ENCODE measurements at places on chromosomes 7 and 10.

DNA sequence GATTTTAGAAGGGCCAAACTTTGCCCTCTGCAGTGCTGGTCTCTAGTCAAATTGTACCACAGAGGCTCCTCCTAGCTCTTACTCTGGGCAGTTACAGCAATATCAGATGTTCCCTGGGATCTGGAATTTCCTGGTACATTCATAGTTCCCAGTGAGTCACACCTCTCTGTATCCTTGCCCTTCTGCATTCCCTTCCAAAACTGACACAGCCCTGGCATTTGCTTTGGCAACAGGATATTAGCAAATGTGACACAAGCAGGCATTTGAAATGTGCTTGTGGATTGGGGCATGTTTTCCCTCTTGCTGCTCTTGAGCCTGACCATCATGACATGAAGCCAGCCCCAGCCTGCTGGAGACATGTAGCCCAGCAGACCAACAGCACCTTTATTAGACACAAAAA lies 284.7 kb upstream of the AKR1E2 start:
- DNase-seq, result no peak

- DNase-seq, result no peak
Observed at GRCh38 chr10:117477961-117478670, 64.4 kb upstream of the EMX2 start.

- DNase-seq, result peak; percentile 43
Observed at GRCh38 chr7:134254311-134254710, 62.4 kb downstream of the SLC35B4 start.

DNA sequence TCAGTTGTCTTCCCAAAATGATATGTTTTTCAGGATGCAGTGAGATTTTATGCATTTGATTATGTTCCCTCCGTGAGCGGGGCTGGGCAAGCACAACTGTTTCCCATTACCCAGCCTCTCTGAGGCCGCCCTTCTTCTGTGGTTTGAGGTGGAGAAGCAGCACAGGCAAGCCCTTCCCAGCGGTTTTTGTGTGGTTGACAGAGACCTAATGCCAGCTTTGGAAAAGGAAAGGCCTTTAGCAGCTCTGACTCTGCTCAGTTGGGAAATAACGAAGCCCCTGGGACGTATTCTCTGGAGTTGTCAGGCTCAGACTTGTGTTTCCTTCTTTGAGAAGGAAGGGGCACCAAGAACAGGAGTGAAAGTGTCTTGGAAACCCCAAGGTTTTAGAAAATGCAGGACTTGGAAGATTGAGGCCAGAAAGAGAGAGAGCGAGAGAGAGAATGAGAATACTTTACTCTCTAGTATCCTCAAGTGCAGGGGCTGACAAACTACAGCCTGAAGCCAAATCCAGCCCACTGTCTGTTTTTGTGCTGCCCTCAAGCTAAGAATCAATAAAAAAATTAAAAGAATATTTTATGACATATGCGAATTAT lies 20.6 kb upstream of the PDCD4 start:
- DNase-seq, result no peak

GRCh38 chr7:36205803-36206202 lies 52.7 kb downstream of the EEPD1 start:
- DNase-seq, result no peak

- DNase-seq, result no peak
Observed at GRCh38 chr7:88289564-88290025, 17.1 kb downstream of the STEAP4 start.

- no peak for DNase-seq
Observed at GRCh38 chr7:898460-898854, 22.1 kb downstream of the GET4 start.

- DNase-seq, result no peak
Observed at GRCh38 chr10:106360870-106361269, 803.6 kb downstream of the SORCS1 start.

- no peak for DNase-seq
Observed at GRCh38 chr7:116629051-116629463, 42.9 kb upstream of the MET start.

DNA sequence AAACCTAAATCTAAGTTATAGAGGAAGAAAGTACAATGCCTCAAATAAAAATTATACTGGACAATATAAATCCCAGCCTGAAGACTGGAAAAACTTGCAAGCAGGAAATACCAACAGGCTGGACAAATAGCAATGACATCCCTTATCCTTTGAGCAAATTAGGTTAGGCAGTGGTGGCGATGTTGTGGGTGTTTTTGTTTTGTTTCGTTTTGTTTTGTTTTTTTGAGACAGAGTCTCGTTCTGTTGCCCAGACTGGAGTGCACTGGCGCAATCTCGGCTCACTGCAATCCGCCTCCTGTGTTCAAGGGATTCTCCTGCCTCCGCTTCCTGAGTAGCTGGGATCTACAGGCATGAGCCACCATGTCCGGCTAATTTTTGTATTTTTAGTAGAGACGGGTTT lies 57.3 kb upstream of the TES start:
- DNase-seq, result no peak

- DNase-seq, result no peak
Observed at GRCh38 chr7:17781491-17782215, 158.6 kb downstream of the SNX13 start.

- peak; percentile 40 for DNase-seq
Observed at GRCh38 chr7:5396542-5396941, 27.1 kb downstream of the TNRC18 start.

GRCh38 chr10:69403066-69403465 lies 13.7 kb downstream of the TACR2 start:
- no peak for DNase-seq

DNA sequence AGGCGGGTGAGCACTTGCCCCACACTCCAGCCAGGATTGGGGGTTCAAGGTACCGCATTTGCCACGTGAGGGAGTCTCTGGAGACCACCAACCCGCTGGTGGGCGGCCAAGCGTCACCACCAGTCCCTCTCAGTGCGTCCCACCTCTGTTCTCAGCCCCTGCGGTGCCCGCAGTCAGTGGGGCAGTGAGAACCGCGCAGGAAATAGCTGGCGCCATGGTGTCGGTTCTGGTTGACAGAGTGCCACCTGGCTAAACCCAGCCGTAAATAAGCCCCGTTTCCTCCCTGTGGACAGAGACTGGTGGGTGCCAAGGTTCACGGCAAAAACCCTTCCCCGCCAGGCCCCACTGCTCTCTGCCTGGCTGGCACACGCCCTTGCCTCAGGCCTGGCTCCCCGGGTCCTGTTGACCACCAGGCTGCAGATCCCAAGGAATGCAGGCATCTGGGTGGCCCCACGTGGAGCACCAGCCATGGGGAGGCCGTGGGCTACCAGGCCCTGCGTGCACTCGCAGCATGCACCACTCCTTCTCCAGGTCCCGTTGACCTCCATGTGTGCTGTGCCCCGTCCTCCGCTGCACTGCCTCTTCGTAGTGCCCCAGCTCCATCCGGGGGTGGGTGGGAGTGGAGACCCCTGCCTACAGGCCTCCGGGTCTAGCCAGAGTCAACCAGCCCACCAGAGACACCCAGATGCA lies 140.0 kb downstream of the LHPP start:
- DNase-seq, result no peak

DNA sequence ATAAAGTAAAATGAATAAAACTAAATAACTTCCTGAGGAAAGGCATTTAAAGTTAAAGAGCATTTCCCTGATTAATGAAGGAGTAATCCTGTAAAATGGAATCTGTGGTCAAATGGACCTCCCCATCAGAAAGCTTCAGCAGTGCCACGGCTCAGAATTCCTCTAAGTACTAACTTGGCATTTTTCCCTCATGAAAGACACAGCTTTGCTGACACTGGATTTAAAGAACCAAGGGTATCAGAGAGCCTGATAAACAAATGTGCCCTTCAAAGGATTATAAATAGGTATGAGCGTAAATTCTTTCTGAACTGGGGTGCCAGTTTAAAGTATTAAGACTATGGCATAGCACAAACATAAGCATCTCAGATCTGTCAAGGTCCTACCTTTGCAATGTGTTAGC lies 24.2 kb upstream of the RNF148 start:
- DNase-seq, result no peak

GRCh38 chr10:12181065-12181775 lies 14.5 kb downstream of the NUDT5 start:
- peak; percentile 96 for DNase-seq

GRCh38 chr10:99996671-99997648 lies 12.8 kb downstream of the DNMBP start:
- DNase-seq, result no peak

DNA sequence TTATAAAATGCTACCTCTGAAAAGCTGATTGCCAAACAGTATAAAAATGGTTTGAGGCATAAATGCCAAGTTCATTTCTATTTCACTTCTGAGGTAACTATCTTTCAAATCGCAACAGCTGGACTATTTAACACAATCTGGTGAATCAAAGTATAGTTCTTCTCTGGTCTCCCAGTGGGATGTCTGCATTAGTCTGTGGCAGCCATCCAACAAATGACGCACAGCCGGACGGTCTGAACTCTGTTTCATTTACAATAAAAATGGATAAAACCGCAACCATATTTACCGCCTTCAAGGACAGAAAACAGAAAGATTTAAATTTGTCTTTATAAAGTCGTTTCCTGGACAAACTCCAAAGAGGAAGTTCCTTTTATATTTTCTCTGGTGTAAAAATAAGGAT lies 41.9 kb downstream of the ENO4 start:
- DNase-seq, result peak; percentile 8

DNA sequence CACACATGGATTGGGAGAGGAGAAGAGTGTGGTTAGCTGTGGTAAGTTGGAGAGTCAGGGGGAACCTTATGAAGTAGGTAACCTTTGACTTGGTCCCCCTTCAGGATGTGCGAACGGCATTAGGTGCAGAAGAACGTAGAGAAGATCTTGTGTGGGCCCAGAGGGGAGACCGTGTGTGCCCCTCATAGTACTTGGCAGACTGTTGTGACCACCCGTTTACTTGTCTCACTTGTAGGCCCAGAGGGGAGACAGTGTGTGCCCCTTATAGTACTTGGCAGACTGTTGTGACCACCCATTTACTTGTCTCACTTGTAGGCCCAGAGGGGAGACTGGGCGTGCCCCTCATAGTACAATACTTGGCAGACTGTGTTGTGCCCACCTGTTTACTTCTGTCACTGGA lies 2.6 kb downstream of the GTPBP4 start:
- DNase-seq, result no peak

GRCh38 chr7:155191901-155192478 lies 105.7 kb upstream of the INSIG1 start:
- no peak for DNase-seq

DNA sequence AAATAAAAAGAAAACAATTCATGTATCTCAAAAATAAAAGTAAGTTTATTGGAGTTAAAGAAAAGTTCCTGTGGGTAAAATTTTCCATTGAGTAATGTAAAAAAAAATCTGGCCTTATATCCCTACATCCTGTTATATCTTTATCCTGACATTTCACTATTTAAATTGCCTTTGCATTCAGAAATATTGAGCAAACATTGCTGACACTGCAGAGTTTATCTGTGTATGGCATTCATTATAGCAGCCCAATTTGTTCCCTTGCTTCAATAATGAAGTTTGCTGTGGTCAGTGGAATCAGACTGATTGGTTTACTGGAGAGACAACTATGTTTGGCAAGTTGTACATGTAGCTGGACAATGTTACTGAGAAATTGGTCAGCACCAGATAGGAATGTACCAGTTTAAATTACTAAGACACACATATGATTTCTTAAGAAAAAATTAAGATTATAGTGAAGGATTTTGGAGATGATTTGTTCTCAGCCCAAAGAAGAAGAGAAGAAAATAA lies 271.7 kb downstream of the ANKRD7 start:
- DNase-seq, result no peak

GRCh38 chr10:14572811-14573210 lies 201.9 kb downstream of the FAM107B start:
- no peak for DNase-seq

DNA sequence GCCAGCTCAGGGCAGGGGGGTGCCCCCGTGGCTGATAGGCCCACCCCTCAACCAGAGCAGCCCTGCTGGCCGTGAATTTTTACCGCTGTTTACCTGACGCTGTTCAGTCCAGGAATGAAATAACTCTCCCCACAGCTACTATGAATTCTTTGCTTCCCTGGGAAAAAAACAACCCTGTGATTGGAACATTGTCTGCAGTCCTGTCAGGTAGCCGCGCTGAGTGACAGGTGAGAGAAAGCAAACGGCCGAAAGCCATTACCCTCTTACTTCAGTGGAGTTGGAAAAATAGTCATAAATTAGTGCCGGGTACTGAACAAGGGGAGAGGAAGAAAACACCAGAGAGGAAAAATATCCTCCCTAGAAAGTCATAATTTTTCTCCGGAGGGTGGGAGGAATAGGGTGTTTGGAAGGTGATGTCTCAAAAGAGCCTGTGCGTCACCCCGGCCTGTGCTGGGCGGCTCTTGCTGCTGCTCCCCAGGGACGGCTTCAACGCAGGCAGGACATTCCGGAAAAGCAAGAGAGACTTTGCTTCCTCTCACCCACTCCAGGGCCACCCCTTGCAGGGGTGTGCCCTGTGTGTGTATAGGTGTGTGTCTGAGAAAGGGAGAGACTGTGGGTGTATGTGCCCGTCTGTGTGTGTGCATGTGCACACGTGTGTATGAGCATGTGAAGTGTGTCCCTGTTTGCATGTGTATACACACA lies 69.0 kb downstream of the CDH23 start:
- no peak for DNase-seq

DNA sequence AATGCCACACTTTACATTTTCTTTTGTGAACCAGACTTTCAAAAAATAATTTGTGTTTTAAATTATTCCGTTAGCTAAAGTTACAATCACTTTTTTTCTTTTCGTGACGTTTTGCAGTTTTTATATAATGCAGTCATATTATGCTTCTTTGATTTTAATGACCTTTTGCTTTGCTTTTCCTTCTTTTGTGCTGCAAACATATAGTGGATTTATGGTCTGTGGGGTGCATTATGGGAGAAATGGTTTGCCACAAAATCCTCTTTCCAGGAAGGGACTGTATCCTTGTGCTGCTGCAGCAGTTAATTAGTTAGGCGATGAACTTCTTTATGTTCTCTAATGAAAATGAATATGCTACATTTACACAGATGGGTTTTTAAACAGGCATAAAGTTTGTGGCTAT lies 117.4 kb downstream of the MAPK8 start:
- DNase-seq, result no peak

DNA sequence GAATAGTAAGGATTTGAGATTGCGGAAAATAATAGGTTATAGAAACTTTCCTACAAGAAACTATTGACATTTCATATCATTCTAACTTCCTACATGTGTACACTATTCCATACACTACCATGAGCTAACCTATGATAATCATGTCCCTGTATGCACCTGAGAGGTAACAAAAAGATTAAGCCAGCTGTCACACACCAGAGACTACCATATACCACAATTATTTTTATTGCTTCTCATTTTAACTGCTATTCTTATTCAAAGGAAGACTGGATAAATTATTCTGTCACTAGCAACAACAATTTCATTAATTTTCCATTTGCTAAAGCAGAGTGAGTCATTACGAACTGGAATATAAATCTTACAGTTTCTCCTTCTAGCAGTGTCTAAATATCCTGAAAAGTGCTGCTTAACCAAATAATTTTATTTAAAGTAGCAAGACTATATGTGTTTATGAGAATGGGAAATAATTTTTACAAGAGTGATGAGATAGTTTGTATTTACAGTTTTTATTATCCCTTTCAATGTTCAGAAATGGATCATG lies 235.6 kb upstream of the DKK1 start:
- DNase-seq, result no peak

DNA sequence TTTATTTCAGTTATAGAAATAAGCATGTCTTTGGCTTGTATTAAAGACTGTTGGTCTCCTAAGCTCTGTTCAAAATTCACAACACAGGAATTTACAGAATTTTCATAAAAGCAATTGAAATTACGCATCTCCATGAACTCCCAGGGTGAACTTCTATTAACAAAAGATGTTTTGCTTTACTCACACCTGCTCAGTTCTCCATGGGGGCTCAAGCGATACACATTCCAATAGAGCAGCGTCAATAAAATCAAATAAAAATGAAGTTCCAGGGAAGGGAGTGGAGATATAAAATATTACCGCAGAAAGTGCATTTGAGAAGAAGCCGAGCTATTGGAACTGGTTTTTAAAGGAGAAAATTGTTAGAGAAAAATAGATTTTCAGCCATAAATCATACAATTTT lies 41.5 kb upstream of the ZNF438 start:
- DNase-seq, result no peak

Data from inflammatory macrophage (primary cell).